ENCODE measurements at places on chromosomes 2 and 18.

- no peak for DNase-seq
These were observed 68.1 kb downstream of the EMILIN2 start for GRCh38 chr18:2914881-2915240.

DNA sequence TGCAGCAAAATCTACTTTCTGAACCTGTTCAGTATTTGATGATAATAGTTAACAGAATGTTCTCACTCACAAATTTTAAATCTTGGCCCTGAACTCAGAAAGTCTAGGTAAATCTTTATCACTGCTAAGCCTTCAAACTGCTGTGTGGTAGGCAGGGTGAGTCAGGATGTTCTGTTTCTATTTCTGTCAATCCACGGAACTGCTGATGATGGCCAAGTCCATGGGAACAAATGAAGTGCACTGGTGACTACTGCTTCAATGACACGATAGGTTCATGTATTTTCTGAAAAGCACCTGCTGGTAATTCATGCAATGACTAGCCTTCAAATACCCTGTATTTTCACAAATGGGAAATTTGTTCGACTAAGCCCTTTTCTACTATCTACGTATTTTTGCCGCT, 14.2 kb downstream of the NIFK start:
- DNase-seq: no peak

DNA sequence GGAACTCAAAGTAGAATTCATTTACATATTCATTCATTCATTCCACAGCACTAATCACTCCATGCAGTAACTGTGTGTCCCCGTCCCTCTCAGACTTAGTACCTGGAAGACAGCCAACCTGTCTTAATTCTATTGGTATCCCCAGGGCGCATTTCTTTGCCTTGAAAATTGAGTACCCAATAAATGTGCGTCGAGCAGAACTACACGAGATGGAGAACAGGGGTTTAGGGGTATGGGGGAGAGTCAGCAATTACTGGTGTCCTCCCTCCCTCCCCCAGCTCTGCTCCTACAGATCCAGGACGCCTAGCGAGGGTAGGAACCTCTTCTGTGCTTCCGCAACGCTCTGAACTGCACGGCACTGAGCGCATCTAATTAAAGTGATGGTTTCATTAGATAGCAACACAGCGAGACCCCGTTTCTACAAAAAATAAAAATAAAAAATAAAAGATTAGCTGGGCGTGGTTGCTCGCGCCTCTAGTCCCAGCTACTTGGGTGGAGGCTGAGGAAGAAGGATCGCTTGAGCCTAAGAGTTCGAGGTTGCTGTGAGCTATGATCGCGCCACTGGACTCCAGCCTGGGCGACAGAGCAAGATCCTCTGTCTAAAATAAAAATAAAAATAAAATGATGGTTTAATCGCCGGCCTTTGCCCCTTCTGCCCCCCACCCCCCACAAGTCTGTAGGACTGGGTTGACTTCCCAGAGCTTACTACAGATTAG, 614 bp upstream of the FKBP1B start:
- DNase-seq: no peak

- no peak for DNase-seq
These were observed 189.3 kb downstream of the CLIP4 start for GRCh38 chr2:29304399-29305060.

GRCh38 chr2:46481198-46482193, 2.1 kb downstream of the TMEM247 start:
- no peak for DNase-seq

GRCh38 chr2:20451761-20452499, 5.1 kb downstream of the RHOB start:
- DNase-seq: no peak

- no peak for DNase-seq
These were observed 205.9 kb upstream of the STK17B start for GRCh38 chr2:196376984-196377877.

DNA sequence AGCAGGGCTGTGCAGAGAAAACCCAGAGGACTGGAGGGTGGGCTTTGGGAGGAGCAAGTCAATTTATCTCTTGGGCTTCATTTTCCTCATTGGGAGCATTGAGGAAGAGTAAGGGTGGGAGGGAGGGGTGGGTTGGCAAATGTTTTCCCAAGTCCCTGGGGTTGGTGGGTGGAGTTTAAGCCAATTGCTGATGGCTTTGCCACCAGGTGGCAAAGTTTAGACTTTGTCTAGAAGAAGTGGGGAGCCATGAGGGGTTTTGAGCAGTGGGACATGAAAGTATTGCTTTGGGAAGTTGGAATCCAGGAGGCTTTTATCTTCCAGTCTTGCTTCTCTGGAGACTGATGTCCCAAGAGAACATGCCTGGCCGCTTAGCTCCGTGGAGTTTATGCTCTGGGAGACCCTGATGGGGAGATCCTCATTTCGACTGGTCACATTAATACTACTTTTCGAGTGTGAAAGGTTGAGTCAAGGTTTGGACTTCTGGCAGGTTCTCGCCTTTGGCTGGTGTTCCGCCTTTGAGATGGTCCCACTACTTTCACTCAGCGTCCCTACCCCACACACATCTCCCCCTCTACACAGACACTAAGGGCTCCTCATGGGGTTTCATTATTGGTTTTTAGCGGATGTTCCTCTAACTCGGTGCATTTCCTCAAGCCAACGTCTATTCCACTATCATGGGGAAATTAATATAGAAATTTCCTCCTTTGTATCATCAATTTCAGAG, 126.7 kb downstream of the PRKCE start:
- DNase-seq: no peak

- peak; percentile 23 for DNase-seq
These were observed 743 bp downstream of the HADHA start for GRCh38 chr2:26243470-26244308.

- no peak for DNase-seq
These were observed 254.6 kb upstream of the ATP5MC3 start for GRCh38 chr2:175436076-175436475.

DNA sequence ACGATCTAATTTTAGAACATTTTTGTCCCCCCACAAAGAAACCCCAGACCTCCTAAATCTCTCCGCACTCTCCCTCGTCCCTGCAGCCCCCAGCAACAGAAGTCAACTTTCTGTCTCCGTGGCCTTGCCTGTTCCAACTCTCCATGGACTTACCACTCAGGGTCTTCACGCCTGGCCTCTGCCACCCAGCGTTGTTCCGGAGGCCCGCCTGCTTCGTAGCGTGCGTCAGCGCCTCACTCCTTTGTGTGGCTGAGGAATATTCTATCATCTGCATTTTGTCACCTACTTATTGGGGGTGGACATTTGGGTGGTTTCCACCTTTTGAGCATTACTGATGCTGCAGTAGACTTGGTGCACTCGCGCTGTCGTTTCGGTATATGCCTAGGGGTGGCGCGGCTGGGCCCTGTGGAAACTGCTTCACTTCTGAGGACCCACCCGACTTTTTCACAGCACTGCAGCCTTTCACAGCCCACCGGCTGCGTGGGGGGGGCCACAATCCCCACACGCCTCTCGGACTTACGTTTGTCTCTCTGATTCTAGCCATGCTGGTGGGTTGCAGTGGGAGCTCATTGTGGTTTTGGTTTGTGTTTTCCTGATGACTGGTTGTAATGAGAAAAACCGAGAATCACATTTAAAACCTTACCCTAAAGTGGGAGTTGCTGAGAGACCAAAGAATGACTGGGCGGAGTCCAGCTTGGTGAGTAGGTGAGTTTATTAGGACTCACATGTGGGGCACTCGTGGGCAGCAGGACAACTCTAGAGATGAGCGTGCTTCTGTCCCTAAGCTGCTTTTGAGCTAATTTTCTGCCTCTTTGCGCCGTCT, 1.4 kb upstream of the HSBP1L1 start:
- no peak for DNase-seq

GRCh38 chr2:176103742-176104315, 3.3 kb upstream of the HOXD11 start:
- no peak for DNase-seq

GRCh38 chr2:222452422-222452950, 28.1 kb downstream of the SGPP2 start:
- no peak for DNase-seq

DNA sequence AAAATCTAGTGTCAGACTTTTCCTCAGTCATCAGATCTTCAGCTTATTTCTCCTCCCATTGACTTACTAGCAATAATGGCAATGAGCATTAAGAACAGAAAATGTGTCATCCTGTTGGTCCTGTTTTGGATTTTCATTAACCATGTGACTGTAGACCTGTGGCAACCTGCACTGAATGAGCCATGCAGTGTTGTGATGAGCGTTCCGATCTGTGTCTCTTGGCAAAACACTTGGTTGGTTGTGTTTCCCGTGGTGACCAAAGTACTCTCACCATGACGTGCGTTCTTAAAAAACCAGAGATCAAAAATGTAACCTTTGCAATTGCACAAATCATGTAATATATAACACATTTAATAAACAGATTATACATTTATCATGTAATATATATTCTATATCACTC, 138.6 kb downstream of the MAP3K20 start:
- no peak for DNase-seq

- DNase-seq: no peak
These were observed 40.4 kb upstream of the CREG2 start for GRCh38 chr2:101427743-101428142.

DNA sequence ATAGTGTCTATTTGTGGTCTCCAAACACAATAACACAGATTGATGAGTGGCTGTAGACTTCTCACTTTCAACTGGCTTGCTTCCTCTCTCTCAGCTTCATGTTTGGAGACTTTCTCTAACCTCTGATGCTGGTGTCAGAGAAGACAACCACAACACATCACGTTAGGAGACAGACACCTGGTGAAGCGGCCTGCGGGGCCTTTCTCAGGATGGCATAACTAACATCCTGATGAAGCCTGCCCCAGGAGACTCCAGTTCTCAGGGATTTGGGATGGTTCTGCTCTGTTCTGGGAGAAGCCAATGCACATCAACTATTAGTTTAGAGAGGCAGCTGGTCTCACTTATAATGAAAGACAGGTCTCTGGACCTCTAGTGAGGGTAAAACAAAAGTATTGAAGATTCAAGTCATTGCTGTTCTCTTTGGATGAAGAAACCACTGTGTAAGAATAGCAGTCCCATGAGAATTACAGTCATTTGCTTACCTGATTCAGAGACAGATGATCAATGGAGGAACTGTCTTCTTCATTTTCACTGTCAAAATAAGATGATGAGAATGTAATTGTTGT, 2.0 kb downstream of the IL1A start:
- DNase-seq: no peak

DNA sequence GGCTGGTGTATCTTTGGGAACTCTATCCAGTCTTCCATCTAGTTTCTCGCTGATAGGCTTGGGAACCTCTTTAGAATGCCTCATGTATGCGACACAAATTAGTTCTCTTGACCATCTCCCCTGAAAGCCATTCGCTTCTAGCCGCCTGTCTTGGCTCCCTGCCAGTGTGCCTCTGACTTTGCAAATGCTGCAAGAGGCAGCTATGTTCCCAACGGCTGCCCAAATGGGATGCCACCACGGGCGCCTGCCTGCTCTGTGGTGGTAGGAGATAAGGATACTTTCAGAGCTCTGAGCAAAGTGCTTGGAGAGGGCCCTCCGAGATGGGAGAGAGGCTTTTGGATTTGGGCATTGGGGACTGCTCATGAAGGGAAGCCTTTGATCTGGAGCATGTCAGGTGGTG, 77.7 kb upstream of the IGFBP5 start:
- DNase-seq: no peak

- DNase-seq: no peak
These were observed 830 bp downstream of the CYB5A start for GRCh38 chr18:74290794-74291471.

DNA sequence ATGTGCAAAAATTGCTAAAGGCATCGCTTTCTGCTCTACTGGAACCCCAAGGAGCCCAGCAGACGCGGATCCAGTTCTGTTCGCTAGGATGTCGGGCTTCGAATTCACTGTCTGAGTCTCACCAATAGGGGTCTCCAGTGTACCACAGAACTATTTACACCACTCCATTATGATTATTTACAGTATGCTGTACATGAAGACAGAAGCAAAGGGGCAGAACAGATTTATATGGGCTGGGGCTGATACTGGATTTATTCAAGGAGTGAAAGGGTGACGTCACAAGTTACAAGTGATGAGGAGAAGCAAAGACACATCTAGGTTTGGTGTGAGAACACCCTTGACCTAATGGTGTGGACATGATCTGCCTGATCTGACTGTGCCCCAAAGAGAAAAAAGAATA, 185.3 kb upstream of the ATP5MC3 start:
- no peak for DNase-seq

- DNase-seq: no peak
These were observed 7.4 kb upstream of the ANKRD62 start for GRCh38 chr18:12086249-12086648.

DNA sequence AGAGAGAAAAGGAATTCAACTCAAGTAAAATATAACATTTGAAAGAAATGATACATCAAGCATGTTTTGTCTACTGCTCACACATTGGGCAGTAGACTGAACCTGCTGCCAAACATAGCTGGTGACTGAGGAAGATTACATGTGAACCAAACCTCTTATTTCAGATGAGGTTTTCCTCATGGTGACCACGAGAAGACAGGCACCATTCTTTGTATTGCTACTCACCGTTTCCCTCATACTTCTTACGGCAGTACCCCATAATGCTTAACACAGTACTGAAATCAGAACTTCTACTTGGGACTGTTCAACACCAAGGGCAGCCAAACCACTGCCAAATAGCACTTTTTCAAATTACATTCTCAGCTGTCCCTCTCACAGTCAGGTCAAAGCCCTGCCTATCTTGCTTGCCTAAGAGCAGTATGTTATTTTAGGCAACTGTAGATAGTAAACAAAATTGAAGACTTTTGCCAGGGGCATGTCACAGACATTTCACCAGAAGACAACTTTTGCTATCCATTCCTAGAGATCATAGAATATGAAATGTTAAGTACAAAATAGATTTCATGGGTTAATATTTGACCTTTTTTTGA, 167.1 kb upstream of the DOK6 start:
- no peak for DNase-seq

DNA sequence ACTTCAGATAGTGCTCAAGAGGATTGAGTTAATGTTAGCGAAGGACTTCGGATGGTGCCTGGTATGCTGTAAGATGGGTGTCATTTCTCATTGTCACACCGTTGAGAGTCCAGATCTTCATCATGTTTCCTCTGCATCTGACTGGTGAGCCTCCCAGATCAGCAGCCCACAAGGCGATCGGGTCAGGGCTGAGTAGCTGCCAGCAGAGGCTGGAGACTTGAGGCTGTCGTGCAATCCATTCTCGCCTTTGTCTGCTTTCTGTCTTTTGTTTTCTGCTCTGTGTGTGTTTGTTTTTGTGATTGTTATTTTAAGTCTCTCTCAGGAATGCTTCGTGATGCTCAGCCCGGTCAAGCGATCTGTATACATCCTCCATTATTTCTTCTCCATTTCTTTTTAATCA, 95.8 kb downstream of the TGOLN2 start:
- DNase-seq: no peak

GRCh38 chr2:74558284-74559230, 4.0 kb downstream of the DOK1 start:
- DNase-seq: no peak

- no peak for DNase-seq
These were observed 41.8 kb upstream of the AFF3 start for GRCh38 chr2:100184055-100184737.

- no peak for DNase-seq
These were observed 2.9 kb downstream of the CHRND start for GRCh38 chr2:232528746-232529460.

DNA sequence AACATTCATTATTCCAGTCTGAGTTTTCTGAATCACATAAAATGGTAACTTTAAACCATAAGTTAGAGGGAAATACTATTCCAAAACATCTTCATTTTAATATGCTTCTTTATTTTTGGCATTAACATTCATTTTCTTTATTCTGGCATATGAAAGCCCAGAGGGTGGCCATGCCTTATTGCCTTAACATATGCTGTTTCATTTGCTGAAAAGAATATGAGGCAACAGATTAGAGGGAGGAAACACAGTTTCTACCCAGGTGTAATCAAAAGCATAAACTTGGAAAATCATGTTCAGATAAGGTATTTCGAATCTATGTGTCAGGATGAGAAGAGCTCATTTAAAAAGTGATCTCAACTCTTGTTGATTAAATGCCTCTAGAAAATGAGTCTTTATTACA, 379.9 kb upstream of the DSEL start:
- DNase-seq: no peak

Measured in tibial nerve (tissue), 4 donors.